ENCODE measurements at places on chromosomes 11 and 22. TPM values are rescaled to one million over a fixed set of nuclear protein-coding genes. Genes with fewer than 3 reads are reported as not detected.

DNA sequence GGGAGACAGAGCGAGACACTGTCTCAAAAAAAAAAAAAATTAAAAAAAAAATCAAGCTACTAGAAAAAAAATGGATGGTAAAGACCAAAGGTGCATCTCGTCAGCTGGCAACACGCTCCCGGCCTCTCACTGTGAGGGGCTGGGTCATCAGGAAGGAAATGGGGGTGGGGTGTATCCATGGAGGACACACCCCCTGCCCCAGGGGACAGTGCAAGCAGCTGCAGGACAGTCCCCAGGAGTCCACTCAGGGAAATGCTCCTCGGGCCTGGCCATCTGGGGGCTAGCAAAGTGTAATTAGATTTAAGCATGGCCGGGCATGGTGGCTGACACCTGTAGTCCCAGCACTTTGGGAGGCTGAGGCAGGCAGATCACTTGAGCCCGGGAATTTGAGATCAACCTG is 23.1 kb downstream of the TTLL1 start:
- DNase-seq, result no peak

DNA sequence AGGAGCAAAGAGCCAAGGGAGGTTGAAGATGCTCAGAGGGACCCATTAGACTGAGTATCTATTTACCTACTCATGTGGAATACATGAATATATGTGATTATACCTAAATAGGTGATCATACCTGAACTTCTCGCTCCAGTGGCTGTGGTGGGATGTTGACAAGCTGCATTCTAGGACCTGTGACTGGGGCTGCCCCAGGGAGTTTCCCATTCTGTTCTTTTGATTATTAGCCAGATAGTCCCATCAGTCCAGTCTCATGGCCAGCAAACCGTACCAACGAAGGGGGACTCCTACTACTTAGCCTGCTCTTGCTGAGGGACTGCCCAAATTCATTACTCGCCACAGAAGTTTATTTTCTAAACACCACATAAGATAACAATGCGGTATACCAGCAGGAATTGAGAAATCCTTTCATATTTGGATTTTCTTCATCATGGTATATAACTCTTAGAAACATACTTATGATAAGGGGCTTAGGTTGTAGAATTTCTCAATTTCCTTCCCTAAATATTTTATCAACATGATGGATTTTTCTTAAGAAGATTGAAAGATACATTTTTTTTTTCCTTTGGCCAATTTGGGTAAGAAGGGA is 273.9 kb downstream of the NTM start:
- DNase-seq, result no peak

GRCh38 chr22:33806191-33806590 is 114.1 kb downstream of the LARGE1 start:
- no peak for DNase-seq

- DNase-seq, result no peak
Measured at GRCh38 chr22:25736378-25737011, 5.5 kb upstream of the MYO18B start.

GRCh38 chr11:64389851-64390250 is 30.9 kb downstream of the RPS6KA4 start:
- no peak for DNase-seq

HOATZ gene
- total RNA-seq, result not detected

DNA sequence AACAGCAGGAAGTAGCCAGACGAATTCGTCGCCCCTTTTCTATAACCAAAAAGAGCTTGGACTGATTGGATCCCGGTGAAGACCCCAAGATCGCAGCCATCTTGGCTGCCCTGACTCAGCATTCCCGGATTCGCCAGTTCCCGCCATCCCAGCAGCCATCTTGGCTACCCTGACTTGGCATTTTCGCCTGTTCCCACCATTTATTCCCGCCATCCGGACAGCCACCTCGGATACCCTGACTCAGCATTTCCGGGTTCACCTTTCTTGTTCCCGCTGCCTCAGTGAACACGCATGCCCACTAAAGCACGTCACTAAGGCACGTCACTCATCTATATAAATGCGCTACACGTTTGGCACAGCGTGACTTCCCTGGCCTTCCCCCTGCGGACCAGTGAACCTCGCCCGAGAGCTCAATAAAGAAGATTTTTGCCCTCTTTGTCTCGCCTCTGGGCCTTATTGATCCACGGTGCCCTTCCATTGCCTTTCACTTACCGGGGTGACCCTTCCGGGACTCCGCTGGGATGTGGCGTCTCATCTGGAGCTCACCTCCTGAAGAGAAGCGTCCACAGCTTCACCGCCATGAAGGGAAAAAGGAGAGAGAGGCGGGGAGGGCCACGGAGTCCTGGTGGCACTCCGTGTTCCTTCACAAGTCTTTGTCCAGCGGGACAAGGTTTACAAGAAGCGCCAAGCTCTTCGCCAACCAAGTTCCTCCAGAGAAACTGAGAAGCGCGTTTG is 4.0 kb upstream of the OR56A3 start:
- DNase-seq, result no peak

- no peak for DNase-seq
Measured at GRCh38 chr11:117934526-117935307, 5.5 kb upstream of the TMPRSS13 start.

DNA sequence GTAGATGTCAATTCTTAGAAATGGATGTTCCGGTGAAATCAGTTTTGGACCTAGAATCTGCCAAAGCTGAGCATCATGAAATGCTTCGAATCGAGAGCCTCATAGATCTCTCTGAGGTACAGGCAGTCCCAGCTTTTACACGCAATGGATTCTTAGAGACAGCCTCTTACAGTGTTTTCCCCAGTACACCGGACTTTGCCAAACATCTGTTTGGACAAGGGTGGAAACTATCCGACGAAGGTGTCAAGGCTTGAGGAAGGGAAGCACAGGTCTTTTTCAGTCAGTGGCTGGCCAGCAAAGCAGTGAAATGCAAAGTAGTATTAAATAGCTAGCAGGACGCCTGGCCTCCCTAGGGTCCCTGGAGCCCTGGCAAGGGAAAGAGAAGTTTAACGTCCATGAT is 4.9 kb downstream of the GRK3 start:
- no peak for DNase-seq

Measured in body of pancreas (tissue), 4 donors.